ENCODE measurements at places on chromosomes 7 and 10.

- DNase-seq = no peak
Observed at GRCh38 chr7:91293840-91294239, 29.6 kb downstream of the FZD1 start.

DNA sequence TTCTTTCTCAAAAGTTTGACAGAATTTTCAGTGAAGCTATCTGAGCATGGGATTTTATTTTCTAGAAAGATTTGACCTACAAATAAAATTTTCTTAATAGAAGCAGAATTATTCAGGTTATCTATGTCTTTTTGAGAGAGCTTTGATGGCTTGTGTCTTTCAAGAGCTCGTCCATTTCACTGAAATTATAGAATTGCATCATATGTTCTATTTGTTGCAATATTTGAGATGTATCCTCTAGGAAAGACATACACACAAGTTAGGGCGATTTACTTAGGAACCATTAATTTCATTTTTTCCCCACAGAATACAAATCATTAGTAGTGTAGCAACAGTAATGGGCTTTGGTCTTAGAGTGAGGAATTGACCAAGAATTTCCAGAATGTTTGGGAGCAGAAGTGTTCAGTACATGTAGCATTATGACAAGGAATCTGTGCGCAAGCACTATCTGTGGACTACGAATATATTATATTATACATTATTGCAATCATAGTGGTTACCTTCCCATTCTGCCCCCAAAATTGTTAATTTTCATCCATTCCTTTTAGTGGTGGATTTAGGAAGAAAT, 12.8 kb upstream of the COL17A1 start:
- DNase-seq = no peak

DNA sequence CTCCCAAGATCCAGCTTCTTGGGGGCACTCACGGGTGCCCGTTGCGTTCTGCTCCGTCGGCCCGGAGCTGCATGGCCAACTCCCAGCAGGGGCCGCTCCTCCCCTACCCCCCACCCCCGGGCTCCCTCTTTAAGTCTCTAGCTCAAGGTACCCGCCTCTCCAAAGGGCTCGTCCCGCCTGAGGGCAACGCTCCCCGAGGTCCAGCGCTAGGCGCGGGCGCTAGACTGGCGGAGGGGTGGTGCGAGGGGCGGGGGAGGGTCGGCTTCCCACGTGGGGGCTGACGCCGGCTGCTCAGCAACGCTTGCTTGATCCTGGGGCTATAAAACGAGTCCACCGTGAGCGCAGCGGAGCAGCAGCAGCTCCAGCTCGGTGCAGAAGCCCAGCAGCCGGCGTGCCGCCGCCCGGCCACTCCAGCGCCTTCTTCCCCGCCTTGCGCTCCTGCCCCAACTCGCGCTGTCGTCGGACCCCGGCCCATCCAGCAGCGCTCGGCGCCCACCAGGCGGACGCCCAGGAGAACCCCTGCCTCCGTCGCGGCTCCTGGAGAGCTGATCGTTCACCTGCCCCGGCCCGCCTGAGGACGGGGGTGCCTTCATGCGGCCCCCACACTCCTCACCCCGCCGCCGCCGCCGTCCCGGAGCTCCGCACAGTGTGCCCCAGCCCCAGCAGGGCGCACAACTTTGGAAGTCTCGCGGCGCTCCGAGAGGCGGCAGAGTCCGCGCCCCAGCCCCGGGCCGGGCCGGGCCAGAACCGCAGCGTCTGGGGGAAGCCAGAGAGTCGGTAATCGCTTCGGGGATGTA, at the start of gene ADRA2A:
Gene ADRA2A (plus strand): TSS at position 348 of the 797 bp plus-strand sequence. CDS start 968 bp downstream, outside the sequence.
- DNase-seq = peak; percentile 38

DNA sequence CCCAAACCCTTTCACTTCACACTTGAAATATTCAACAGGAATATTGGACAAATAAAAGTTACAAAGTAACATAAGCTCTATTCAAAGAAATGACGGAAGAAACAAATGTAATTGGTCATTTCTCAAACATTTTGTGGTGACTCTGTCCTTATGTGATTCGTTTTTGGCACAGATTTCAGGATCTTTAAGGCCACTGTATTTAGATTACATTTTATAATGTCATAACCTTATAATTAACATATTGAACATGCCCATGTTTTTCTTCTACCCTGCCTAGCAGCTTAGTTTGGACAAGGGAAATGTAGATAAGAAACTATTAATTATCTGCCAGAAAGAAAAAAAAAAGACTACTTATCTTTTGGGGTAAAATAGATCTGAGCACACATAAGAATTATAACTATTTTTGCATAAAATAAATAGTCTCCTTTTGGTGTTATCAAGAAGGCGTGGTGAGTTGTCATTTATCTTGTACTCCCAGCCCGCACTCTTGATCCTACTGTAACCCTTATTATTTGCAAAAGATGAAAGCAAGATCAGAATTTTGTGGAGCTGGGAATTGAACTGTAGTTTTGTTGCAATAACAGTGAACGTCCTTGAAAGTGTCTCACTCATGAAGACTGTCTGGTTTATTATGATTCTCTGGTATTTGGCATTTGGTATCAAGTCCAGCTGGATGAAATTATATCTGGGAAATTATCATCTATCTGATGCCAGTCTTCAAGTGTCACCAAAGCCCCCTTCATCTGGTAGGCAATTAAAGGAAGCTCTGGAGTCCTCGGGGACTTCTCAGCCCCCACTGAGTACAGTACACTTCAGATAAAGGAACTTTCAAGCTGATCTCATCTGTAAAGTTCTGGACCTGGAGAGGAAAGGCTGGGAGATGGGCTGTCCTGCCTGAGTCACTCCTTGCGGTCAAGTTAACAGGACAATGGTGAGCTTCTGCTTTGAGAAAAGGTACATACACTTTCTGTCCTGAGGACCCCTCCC, 175.7 kb upstream of the INHBA start:
- no peak for DNase-seq

- DNase-seq = no peak
Observed at GRCh38 chr10:91856637-91857036, 52.6 kb downstream of the FGFBP3 start.

DNA sequence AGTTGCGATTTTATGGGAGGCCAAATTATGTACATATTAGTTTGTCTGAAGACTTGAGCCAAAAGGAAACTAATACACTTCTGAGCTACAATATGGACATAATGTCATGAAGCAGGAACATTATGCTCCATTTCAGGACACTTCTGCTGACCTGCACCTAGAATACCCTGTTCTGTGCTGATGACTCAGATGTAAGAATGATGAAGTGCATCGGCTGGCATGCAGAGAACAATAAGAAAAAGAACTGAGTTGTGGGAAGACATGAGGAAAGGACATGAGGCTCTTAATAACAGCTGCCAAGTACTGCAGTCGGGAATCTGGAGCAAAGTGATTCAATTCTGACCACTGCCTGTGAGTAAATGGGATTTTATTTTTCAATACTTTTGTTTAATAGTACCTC, 192.9 kb upstream of the VSTM2A start:
- DNase-seq = no peak

GRCh38 chr7:87209295-87209924, 10.1 kb downstream of the TMEM243 start:
- DNase-seq = no peak

GRCh38 chr10:32109603-32110002, 53.4 kb upstream of the KIF5B start:
- no peak for DNase-seq

DNA sequence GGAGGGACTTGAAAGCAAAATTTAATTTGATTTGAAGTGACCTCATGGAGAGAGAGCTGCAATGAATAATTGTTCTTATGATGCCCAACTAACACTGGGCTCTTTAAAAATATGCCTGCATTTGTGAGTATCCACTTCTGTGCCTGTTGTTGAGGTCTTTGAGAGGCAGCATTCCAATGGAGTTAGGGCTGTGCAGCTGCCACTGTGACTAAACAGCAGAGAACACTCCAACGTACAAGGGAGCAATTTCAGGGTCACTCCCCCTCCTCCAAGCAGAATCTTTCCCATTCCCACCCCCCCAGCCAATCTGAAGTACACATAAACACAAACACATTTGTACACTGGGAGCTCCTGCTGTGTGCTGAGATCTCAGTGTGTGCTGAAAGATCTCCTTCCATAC, 28.0 kb upstream of the GSAP start:
- DNase-seq = no peak

GRCh38 chr10:18368273-18368672, 228.0 kb downstream of the CACNB2 start:
- no peak for DNase-seq

- peak; percentile 26 for DNase-seq
Observed at GRCh38 chr7:140342727-140343514, 55.4 kb downstream of the SLC37A3 start.

DNA sequence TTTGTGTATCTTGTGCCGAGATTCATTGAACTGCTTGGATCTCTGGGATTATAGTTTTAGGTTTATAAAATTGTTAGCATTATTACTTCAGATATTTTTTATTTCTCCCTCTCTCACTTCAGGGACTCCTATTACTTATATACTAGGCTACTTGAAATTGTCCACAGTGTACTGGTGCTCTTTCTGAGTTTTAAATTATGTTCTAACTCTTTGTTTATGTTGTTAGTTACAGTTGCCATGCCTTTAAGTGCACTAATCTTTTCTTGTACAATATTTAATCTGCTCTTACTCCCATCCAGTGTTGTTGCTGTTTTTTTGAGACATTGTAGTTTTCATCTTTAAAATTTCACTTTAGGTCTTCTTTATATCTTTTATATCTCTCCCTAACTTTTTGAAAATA, 13.1 kb downstream of the PLEKHS1 start:
- DNase-seq = no peak

DNA sequence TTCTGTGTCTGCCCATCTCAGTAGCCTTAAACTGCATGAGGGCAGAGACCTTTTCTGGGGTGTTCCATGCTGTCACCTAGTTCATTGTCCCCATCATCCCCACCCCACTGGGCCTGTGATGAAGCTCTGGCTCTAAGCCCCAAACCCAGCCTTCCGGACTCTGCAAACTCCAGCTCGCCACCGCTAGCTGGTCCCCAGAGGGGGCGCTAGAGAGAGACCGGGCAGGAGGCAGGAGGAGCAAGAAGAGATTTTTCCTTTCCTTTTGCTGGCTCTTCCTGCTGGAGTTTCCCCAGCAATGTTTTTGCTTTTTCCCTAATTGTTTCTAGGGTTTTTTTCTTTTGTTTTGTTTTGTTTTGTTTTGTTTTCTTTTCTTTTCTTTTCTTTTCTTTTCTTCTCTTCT, 234.4 kb downstream of the TEX36 start:
- no peak for DNase-seq

GRCh38 chr10:104678658-104679057, 37.6 kb downstream of the SORCS3 start:
- DNase-seq = no peak

DNA sequence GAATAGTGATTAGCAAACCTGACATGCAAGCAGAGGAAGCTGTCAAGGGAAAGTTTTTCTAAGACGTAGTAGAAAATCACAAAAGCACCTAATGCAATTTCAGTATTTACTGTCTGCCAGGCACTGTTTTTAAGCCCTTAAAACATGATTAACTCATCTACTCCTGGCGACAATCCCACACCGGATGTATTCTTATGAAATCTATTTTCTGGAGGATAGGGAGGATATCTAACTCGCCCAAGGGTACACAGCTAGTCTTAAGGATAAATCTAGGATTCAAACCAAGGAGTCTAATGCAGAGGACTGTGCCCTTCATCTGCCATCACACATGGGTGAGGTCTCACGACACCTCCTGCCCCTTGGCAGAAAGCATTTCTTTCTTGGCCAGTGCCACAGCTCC, 47.8 kb upstream of the FIGNL1 start:
- DNase-seq = no peak

DNA sequence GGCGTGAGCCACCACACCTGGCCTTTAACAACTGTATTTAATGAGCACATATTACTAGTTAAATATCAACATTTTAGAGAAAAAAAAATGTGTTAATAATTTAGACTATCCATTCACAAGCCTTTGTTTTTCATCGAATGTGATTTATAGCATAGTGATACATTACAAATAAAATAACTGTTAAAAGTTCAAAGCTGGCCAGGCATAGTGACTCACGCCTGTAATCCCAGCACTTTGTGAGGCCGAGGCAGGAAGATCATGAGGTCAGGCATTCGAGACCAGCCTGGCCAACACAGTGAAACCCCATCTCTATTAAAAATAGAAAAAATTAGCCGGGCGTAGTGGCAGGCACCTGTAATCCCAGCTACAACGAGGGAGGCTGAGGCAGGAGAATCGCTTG, 72.7 kb downstream of the HACD1 start:
- no peak for DNase-seq

- no peak for DNase-seq
Observed at GRCh38 chr7:151453326-151453791, 13.4 kb upstream of the CRYGN start.

DNA sequence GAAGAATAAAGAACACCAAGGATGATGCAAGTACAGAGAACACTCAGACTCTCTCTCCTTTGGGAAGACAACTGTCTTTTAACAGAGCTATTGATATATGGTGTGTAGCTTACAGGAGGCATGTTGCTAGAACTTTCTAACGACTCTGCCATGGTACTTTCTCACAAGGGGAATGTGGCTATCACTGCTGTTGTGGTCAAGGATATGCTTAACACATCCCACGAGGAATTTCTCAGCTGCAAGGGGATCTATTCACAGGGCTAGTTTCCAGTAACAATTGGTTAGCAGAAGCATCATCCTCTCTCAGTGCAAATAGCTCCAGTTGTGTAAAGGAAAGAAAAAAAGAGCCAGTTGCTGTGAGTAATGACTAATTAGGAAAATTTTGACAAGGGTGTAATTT, 826.0 kb downstream of the SORCS1 start:
- no peak for DNase-seq

- no peak for DNase-seq
Observed at GRCh38 chr7:37986908-37987330, 66.5 kb downstream of the EPDR1 start.

GRCh38 chr7:131040467-131040932, 287.2 kb upstream of the MKLN1 start:
- DNase-seq = peak; percentile 54

GRCh38 chr7:105656922-105657521, 75.7 kb upstream of the EFCAB10 start:
- peak; percentile 46 for DNase-seq

GRCh38 chr7:77684030-77684429, 12.2 kb upstream of the RSBN1L start:
- no peak for DNase-seq
